ENCODE measurements at places on chromosomes 12 and 14.

DNA sequence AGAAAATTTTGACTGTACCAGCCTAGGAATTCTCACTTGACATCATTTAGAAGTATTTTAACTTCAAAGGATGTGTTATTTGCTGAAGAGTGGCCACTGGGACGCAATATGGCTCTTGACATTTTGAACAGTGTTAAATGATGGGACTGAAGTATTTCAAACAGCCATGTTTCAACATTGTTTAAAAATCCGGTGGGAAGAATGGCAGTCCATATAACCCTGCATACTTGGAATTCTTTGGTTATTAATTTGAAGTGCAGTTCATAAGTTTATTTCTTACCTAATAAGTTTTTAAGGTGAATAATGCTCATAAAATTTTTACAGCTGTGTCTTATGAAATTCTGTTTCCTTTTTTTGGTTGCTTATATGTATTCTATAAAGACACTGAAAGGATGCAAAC lies 8.3 kb downstream of the TMTC2 start:
- no peak for DNase-seq

GRCh38 chr12:15527201-15528080 lies 205.1 kb downstream of the PTPRO start:
- DNase-seq, result no peak

GRCh38 chr12:116406529-116406928 lies 129.0 kb upstream of the MED13L start:
- DNase-seq, result no peak

GRCh38 chr12:60832290-60832689 lies 1236.5 kb downstream of the SLC16A7 start:
- no peak for DNase-seq

- DNase-seq, result no peak
Measured at GRCh38 chr12:44653861-44654527, 222.1 kb downstream of the NELL2 start.

GRCh38 chr12:16492820-16493797 lies 112.9 kb downstream of the LMO3 start:
- DNase-seq, result no peak

DNA sequence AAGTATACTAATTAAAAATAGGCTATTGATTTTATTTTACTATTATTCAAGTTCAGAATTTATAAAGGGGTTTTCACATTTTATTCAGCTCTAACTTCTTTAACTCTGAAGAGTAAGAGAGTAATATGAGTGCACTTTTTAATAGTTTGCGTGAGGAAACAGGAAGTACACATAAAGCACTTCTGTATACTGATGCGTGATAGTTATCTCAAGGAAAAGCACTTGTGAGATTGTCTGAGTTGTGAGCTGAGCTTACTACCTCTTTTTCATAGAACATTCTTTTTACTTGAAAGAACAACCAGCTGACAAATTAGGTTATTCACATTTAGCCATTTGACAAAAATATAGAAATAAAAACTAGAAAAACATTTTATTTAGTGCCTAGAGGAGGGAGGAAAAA lies 1.9 kb downstream of the RAD51AP1 start:
- DNase-seq, result no peak

- DNase-seq, result no peak
Measured at GRCh38 chr12:2737656-2738241, 57.0 kb upstream of the FKBP4 start.

All from GM12892 (cell line).